PC-3 (cell line): ENCODE measurements at places on chromosomes 3 and 15.
A peak's percentile ranks its signal among the peaks of the same experiment; 100 is the strongest.

GRCh38 chr15:35665896-35666536 is 120.1 kb upstream of the DPH6 start:
- DNase-seq, result no peak

DNA sequence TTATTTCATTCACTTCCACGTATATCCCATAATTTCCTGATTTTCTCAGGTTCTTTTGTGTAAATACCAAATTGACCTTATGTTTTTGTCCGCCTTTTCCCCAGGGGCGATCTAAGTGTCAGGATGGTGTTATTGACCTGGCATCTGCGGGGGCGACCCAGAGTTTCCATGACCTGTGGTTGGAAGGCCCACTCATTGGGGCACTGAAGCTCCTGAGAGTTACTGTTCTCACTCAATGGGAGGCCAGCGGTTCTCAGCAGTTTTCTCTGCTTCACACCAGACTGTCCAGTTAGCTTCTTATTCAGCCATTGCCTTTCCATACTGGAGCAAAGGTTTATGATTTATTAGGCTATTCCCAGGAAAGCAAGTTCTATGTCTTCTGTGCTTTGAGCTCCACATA is 53.3 kb downstream of the B3GALNT1 start:
- DNase-seq, result no peak

- peak; percentile 26 for DNase-seq
Measured at GRCh38 chr3:129399895-129400357, 28.5 kb downstream of the EFCAB12 start.

GRCh38 chr3:25283613-25284012 is 144.4 kb upstream of the RARB start:
- no peak for DNase-seq

DNA sequence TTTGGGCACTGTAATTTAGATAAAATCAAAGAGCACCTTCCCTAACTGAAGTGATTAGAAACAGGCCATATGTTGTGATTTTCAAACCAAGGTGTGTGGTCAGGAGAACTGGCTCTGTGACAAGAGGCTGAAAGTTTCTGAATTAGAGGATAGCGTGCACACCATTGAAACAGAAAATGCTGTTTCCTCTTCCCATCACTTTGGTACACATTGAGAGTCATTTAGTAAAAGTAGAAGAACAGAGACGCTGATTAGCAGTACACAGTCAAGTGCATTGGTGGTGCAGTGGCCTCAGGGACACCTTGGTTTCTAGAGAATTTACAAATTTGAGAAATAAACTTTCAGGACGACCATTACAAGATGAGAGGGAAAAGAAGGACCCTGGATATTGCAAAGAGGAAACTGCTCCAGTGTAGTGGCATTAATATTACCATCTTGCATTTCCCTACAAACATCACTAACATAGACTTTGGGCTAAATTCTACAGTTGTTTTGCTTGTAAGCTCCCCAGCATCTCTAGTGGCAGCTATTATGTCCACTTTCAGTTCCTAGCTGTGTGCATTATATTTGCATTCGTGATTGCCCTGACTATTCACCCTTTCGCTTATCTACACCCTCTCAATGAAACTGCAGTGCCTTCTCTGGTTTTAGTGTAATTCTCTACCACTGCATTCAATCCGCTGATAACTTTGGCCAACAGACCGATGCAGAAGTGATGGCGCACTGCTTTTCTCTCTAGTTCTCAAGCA is 728.1 kb upstream of the GRM7 start:
- DNase-seq, result no peak
